Activated CD4-positive, CD25-positive, alpha-beta regulatory T cell (primary cell): ENCODE measurements at places on chromosomes 13 and 19.

DNA sequence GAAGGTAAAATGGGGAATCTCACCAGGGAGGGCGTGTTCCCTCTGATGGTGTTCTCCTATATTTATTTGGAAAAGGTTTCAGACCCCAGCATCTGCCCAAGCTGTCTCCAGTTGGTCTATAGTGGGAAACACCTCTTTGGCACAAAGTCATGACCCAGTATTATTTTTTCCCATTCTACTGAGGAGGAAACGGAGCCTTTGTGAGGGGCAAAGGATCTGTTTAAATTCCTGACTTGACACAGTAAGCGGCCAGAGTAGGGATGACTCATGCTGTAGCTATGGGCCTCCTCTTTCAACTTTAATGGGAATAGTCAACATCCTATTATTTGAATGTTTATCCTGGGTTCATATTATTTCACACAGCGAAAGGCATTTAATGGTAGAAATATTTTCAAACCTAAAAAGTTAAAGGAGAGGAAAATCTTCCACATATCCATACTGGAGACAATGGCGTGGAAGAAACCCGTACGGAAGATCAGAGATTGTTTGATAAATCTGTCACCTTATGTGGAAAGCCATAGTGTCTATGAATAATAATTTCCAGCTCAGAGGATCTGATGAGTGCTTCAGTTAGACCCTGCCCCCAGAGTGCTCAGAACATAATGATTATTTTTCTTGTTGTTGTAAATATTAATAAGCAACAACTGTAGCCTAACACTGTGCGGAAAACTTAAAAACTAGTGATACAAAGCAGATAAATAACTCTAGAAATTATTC lies 126.0 kb downstream of the FOXO1 start:
- no peak for DNase-seq

GRCh38 chr19:7676376-7676775 lies 514 bp upstream of the MCEMP1 start:
- no peak for DNase-seq

- DNase-seq = peak; percentile 27
Measured at GRCh38 chr19:3285647-3286176, 61.3 kb downstream of the CELF5 start.

DNA sequence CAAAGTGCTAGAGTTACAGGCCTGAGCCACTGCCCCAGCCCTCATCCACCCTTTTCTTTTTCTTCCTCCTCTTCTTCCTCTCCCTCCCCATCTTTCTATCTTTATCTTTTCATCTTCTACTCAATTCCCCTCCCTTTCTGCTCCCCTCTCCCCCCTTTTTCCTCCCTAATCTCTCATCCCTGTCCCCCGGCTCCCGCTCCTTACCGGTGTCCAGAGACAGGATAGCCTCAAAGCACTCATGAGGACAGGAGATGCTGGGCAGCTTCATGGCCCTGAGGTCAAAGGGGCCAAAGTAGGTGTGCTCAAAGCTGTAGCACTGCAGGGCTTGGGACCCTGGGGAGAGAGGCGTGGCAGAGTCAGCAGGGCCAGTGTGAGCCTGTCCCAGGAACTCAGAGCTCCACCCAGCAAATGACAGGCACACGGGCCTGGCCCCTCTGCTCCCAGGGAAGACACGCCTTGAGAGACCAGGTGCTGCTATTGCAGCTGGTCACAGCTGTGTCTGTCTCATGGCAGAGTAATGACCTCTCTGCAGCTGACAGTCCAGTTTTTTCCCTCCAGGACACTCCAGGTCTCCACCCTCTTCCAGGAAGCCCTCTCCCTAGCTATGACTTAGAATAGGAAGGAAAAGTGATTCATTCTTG lies 2.6 kb downstream of the LYPD5 start:
- DNase-seq = no peak

- no peak for DNase-seq
Measured at GRCh38 chr13:84896128-84896527, 903.1 kb downstream of the SLITRK6 start.
